ENCODE measurements at places on chromosomes 1 and 21.

- H3K27me3 ChIP-seq, result no peaks in the 10 kb centered on the region
- H3K36me3 ChIP-seq, result no peaks in the 10 kb centered on the region
- H3K4me1 ChIP-seq, result no peaks in the 10 kb centered on the region
Observed at GRCh38 chr1:196105901-196106300, 502.3 kb downstream of the KCNT2 start.

- H3K27ac ChIP-seq, result no peak overlapping the region
- DNase-seq, result no peak
- peaks cover 1% of the 10 kb centered on the region for H3K4me1 ChIP-seq
- no peak overlapping the region for H3K4me3 ChIP-seq
- no peaks in the 10 kb centered on the region for H3K36me3 ChIP-seq
Observed at GRCh38 chr1:7127322-7128075, 342.2 kb downstream of the CAMTA1 start.

- DNase-seq, result no peak
- no peak overlapping the region for H3K4me3 ChIP-seq
- no peak overlapping the region for H3K27ac ChIP-seq
- no peaks in the 10 kb centered on the region for H3K4me1 ChIP-seq
- H3K27me3 ChIP-seq, result no peaks in the 10 kb centered on the region
- no peaks in the 10 kb centered on the region for H3K36me3 ChIP-seq
Observed at GRCh38 chr1:230809256-230809990, 58.9 kb downstream of the C1orf198 start.

- H3K4me3 ChIP-seq, result no peak overlapping the region
- peak overlapping the region; percentile 42 for H3K27ac ChIP-seq
- no peaks in the 10 kb centered on the region for H3K27me3 ChIP-seq
- peaks cover 40% of the 10 kb centered on the region for H3K4me1 ChIP-seq
- peaks cover 54% of the 10 kb centered on the region for H3K36me3 ChIP-seq
Observed at GRCh38 chr1:24906760-24907490, 23.2 kb downstream of the RUNX3 start.

GRCh38 chr1:182723200-182723599, 38.8 kb upstream of the RGS8 start:
- peaks cover 10% of the 10 kb centered on the region for H3K27me3 ChIP-seq
- H3K4me1 ChIP-seq, result peaks cover 9% of the 10 kb centered on the region
- H3K27ac ChIP-seq, result no peak overlapping the region
- no peaks in the 10 kb centered on the region for H3K36me3 ChIP-seq
- no peak overlapping the region for H3K4me3 ChIP-seq

GRCh38 chr1:54809496-54810074, 8.5 kb upstream of the TTC22 start:
- H3K4me3 ChIP-seq, result no peak overlapping the region
- no peak for DNase-seq
- H3K4me1 ChIP-seq, result peaks cover 7% of the 10 kb centered on the region
- no peaks in the 10 kb centered on the region for H3K27me3 ChIP-seq

GRCh38 chr1:153494976-153495535, 34.6 kb upstream of the S100A7 start:
- no peak overlapping the region for H3K27ac ChIP-seq
- H3K27me3 ChIP-seq, result peaks cover 26% of the 10 kb centered on the region
- H3K36me3 ChIP-seq, result no peaks in the 10 kb centered on the region
- H3K4me1 ChIP-seq, result no peaks in the 10 kb centered on the region

DNA sequence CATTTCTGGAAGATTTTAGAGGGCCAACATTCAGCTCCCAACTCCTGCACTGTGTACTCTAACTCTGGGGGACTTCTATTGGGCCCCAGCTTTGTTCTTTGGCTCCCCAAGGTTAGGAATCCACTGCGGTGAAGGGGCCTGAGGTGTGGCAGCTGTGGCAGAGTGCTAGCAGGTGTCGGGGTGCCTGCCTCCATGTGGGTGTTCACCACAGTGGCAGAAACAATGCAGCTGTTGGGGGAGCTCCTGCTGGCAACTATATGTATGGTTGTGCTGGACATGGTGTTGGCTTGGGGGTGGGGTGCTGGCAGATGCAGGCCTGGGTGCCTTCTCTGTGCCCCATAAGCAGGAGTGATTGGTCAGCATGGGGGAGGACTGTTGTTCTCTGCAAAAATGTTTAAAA, 95.5 kb downstream of the ST6GALNAC3 start:
- H3K36me3 ChIP-seq, result peaks cover 31% of the 10 kb centered on the region
- H3K27me3 ChIP-seq, result no peaks in the 10 kb centered on the region

DNA sequence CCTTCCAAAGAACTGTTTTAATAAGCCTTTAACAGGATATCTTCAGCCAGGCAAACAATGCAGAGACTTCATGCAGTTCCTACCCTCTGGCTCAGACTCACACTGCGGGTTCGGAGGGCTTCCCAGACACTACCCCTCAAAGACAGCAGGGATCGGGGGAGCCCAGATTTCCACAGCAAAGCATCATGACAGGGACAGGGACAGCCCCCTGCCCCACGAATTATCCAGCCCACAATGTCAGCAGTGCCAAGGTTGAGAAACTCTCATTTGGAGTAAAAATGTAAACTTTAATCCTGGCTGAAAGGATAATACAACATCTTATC, 20.1 kb downstream of the NPHP4 start:
- DNase-seq, result no peak
- H3K4me3 ChIP-seq, result no peak overlapping the region
- no peaks in the 10 kb centered on the region for H3K4me1 ChIP-seq
- no peaks in the 10 kb centered on the region for H3K27me3 ChIP-seq
- peaks cover 11% of the 10 kb centered on the region for H3K36me3 ChIP-seq

DNA sequence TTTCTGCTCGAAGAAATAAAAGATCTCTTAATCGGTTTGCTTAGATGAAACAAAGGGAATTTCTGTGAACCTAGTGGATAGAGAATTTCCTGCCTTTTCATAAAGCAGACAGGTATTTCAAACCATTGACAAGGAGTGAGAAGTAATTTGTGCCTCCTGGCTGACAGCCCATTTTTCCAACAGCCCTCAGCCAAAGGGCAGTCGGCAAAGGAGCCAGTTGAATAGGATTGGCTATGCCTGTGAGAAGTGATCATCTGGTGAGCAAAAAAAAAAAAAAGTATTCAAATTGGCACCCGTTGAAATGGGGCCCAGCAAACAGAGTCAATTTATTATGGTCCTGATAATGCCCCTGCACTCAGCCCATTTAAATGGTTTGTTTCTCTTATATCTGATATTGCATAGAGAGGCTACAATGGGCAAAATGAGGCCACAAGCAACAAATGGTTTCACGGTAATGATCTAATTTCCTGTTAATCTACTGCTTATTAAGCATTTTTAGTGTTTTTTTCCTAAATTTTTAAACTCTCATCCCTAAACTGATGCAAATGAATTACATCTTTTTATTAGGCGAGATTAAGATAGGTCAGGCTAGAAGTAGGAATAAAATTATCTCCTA, 477.5 kb downstream of the NUF2 start:
- no peaks in the 10 kb centered on the region for H3K27me3 ChIP-seq
- H3K4me3 ChIP-seq, result no peak overlapping the region
- DNase-seq, result no peak
- no peak overlapping the region for H3K27ac ChIP-seq

DNA sequence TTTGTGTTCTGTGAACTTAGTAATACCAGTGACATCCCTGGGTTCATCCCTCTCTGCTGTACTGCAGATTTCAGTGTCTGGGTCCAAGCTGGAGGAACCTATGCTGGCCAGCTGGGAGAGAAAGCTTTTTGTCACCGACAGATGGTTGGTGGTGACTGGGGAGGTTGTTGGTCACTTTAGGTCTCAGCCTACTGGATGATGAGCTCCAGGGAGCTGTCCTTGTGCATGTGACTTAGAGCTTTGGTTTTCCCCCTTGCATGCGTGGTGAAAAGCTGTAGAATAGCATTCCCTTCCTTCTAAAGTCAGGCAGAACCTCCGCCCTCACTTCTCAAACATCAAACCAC, 22.9 kb upstream of the IKBKE start:
- no peak for DNase-seq
- peaks cover 6% of the 10 kb centered on the region for H3K36me3 ChIP-seq
- no peak overlapping the region for H3K4me3 ChIP-seq
- peaks cover 5% of the 10 kb centered on the region for H3K4me1 ChIP-seq

DNA sequence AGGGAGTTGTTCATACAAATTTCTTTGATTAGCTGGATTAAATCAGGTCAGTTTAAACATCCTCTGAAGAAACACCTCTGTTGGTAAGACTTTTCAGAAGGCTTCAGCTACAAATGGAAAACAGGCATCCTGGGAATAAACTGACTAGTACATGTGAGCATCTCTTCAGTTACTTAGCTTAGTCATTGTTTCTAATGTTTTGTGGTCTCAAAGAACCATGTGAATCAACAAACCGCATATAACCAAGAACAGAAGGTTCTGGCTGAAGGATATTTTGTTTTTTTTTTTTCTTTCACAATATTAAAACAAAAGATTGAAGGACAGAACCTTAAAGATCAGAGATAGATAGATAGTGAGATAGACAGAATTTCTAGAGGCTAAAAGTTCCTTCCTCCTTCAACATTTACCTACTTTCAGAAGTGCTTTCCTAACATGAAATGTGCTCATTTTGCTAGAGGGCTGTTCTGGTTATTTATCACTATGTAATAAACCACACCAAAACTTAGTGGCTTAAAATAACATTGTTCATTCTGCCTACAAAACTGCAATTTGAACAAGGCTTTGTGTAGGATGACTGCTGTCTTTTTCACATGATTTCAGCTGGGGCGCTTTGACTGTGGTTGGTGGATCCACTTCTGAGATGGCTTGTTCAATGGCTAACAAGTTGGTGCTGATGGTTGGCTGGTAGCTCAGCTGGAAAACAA, 119.8 kb upstream of the PTGFR start:
- peaks cover 5% of the 10 kb centered on the region for H3K27me3 ChIP-seq
- no peaks in the 10 kb centered on the region for H3K36me3 ChIP-seq
- no peak overlapping the region for H3K27ac ChIP-seq
- no peak overlapping the region for H3K4me3 ChIP-seq
- no peak for DNase-seq
- H3K4me1 ChIP-seq, result no peaks in the 10 kb centered on the region

DNA sequence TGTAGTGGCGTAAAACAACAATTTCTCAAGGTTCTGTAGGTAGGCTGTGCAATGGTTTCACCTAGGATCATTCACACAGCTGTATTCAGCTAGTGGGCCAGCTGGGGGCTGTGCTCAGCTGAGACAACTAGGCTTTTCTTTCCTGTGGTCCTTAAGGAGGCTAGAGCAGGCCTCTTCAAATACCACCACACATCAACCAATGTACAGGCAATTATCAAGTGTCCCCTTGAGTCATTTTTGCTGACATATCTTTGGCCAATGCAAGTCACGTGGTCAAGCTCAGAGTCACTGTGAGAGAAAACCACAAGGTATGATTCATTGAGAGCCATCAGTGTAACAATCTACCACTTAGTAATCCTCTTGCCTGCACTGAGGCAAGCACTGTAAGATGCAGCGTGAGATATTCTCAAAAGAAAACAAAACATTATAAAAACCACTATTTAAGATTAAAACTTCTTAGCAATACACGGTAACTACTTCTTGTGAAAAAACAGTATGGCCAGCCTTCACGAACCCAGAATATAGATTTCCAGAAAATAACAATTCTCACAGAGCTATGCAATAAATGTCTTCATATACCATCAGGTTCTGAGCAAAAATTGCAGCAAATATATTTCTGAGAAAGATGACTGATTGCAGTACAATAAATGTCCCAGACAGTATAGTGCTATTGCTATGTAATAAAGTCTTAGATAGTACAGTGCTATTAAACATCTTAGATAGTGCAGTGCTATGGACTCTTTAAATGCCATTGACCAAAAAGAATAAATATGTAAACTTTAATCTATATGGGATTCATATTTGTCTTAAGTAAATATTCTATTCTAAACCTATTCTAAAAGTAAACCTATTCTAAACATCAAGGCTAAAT, 55.3 kb downstream of the NME7 start:
- H3K4me3 ChIP-seq, result no peak overlapping the region
- DNase-seq, result peak; percentile 31
- H3K36me3 ChIP-seq, result peaks cover 14% of the 10 kb centered on the region

- no peak overlapping the region for H3K27ac ChIP-seq
- no peaks in the 10 kb centered on the region for H3K36me3 ChIP-seq
- no peaks in the 10 kb centered on the region for H3K27me3 ChIP-seq
- DNase-seq, result no peak
- H3K4me3 ChIP-seq, result no peak overlapping the region
- H3K4me1 ChIP-seq, result no peaks in the 10 kb centered on the region
Observed at GRCh38 chr1:7590426-7590790, 180.7 kb upstream of the VAMP3 start.

GRCh38 chr1:172442843-172443565, 865 bp downstream of the PIGC start:
- H3K27me3 ChIP-seq, result no peaks in the 10 kb centered on the region
- no peak for DNase-seq
- peaks cover 32% of the 10 kb centered on the region for H3K36me3 ChIP-seq
- H3K27ac ChIP-seq, result peak overlapping the region; percentile 89

GRCh38 chr1:91501523-91501851, 836 bp downstream of the CDC7 start:
- H3K27me3 ChIP-seq, result no peaks in the 10 kb centered on the region
- peaks cover 24% of the 10 kb centered on the region for H3K36me3 ChIP-seq
- H3K4me1 ChIP-seq, result peaks cover 22% of the 10 kb centered on the region
- no peak overlapping the region for H3K4me3 ChIP-seq

GRCh38 chr1:192849011-192849410, 40.2 kb downstream of the RGS2 start:
- no peaks in the 10 kb centered on the region for H3K36me3 ChIP-seq
- H3K4me1 ChIP-seq, result no peaks in the 10 kb centered on the region
- H3K27me3 ChIP-seq, result peaks cover 9% of the 10 kb centered on the region
- no peak overlapping the region for H3K27ac ChIP-seq

- H3K27me3 ChIP-seq, result no peaks in the 10 kb centered on the region
- H3K27ac ChIP-seq, result no peak overlapping the region
- H3K4me3 ChIP-seq, result no peak overlapping the region
- no peaks in the 10 kb centered on the region for H3K36me3 ChIP-seq
Observed at GRCh38 chr1:59107516-59107915, 189.4 kb upstream of the FGGY start.
